NCI-H1436 treated with DMSO at 0.1 percent for 48 hours (cell line): ENCODE measurements at places on chromosomes 11 and 22.

GRCh38 chr11:35178873-35179272, 39.9 kb downstream of the CD44 start:
- no peak for DNase-seq

DNA sequence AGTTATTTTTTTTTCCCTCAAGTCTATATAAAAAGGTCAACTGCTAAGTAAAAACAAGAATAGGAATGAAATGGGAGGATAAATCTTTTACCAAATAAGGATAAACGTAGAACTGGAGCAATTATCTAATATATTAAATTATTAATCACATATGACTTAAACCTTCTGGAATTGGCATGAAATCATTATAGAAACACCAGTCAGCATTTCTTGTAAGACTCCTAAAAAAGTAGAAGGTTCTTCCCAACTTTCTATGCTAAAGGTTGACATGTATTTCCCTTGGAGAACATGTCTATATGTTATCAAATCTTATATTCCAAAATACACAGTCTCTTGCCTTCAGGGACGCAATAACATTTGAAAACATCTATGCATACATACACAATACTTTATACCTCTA, 143.2 kb downstream of the SBF2 start:
- DNase-seq, result no peak

GRCh38 chr11:118618115-118618990, 10.9 kb downstream of the PHLDB1 start:
- DNase-seq, result no peak

DNA sequence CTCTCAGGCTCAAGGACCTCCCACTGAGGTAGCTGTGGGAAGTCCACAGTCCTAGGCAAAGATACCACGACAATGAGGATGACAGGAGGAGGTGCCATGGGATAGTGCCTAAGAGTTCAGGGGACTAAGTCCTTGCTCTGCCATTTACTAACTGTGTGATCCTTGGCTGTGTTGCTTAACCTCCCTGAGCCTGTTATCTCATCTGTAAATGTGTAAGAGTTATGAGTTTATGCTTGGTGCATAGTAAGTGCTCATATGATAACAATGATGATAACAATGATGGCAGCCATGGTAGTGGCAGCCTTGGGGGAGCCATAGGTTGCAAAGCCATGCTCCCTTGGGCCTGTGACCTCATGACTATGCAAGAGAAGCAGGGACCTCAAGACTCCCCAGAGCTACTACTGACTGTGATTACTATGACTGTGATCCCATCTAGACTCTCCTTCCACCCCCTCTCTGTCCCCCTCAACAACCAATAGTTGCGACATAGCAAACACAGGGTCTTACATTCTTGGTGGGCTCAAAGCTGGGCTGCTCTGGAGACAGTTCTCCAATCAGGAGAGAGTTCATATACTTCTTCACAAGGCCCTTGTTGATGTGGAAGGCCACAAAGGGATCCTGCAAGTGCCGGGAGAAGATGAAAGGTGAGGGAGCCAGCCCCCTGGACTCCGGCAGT, 3.9 kb downstream of the FADS1 start:
- DNase-seq, result no peak

DNA sequence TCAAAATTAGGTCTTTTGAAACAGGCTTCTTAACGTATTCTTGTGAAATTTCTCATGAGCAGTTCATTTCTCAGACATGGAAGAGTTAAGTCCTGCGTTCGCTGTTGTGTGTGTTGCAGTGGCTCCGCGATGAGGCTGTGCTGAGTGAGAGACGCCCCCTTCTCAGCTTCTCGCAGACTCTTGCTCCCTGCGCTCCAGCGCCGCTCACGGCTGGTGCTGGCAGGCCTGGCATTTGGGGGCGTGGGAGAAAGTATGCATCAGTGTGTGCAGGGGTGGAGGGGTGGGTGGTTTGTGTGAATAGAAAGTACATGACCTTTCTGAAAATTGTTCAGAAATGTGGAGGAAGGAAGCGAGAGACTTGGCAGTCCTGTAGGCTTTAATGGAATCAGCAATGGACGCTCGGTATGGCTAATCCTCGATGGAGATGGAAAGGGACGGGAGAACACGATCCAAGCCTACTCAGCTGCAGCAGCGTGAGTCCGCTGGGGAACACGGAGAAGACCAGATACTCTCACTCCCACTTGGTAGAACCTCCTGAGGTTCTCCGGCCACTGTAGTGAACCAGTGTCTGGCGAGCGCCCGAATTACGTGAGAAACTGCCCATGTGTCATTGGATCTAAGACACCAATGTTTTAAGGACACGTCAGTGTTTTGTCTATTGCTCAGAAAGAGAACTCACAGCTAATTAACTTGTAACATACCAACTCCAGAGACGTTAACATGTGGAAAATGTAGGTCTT, 5.9 kb downstream of the TAB1 start:
- no peak for DNase-seq

DNA sequence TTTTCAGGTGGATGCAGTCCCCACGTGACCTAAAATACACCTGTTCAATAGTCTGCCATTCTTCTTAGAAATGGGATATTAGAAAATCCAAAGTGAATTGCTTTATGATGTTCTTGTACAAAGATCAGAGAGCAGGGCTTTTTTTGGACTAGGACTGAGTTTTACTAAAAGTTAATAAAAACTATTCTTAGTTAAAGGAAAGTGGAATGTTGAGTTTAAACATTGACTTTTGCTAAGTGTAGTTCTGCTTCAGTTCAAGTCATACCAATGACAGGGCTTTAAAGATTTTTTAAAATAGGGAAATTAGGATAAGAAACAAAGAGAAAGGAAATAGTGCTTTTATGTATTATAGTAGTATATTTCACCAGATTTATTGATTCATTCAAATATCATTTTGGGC, at the start of gene SLC22A24:
SLC22A24 (minus strand) TSS at position 101 of the 400 bp plus-strand sequence. CDS start 442 bp downstream, outside the sequence.
- DNase-seq, result no peak

GRCh38 chr11:75500742-75501141, 25.0 kb downstream of the GDPD5 start:
- no peak for DNase-seq

- DNase-seq, result no peak
These were observed 938 bp downstream of the FXYD6 start for GRCh38 chr11:117875382-117876058.

DNA sequence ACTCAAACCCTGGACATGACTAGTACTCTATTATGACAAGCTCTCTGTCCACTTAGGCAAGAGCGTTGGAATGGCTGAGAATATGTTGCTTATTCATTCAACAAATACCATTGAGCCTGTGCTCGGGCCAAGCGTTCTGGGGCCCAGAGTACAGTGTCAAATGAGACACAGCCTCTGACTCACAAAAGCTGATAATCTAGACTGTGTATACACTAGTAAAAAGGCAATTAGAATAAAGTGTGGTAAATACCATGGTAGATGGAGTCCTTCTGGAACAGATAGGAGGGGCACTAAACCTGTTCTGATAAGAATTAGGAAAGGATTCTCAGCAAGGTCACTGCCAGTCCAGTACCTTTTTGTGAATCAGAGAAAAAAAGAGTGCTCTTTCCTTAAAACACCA, 24.7 kb downstream of the KCNE3 start:
- no peak for DNase-seq

- DNase-seq, result no peak
These were observed 22.2 kb downstream of the MYBPC3 start for GRCh38 chr11:47329987-47330931.

DNA sequence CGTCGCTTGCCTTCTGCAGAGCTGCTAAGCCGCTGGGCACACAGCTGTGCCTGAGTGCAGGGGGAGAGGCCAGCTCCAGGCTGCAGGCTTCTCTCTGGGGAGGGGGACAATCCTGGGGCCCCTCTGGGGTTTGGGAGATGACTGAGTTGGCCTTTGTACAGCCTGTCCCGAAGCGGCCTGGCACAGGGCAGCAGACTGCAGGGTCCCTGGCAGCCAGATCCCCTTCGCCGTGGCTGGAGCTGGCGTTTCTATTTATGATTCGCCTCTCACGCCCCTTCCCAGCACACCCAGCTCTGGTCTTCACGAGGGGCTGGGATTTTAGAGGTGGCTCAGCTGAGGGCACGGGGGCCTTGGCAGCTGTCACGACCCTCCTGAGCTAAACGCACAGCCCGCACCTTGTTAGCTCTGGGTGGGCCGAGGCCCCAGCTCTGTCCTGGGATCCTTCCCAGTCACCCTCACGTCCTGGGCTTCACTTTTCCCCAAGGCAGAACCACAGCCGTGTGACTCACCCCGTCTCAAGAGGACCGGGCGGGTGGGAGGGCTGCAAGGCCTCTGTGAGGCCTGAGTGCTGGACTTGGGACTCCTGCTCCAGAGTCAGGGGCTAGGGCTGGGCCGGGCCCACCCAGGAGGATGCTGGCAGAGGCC, 18.4 kb downstream of the OSBPL5 start:
- no peak for DNase-seq

GRCh38 chr11:126233391-126233790, 21.8 kb downstream of the FAM118B start:
- DNase-seq, result no peak

GRCh38 chr11:15663777-15664218, 549.1 kb downstream of the INSC start:
- no peak for DNase-seq

DNA sequence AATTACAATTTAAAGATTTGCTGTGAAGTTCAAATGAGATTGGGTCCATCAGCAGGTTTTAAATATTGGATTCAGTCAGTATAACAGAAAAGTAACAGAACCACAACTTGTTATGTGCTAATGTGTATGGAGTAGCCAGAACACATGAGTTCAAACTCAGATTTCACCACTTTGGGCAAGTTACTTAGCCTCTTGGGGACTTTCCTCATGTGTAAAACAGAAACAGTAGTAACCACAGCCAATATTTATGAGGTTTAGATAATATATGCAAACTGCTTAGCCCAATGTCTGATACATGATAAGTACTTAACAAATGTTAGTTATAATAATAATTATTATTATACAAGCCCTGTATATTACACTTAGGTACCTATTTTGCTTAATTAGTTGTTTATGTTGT, 21.8 kb upstream of the SLC5A12 start:
- no peak for DNase-seq

GRCh38 chr11:72432347-72433287, 1.7 kb downstream of the CLPB start:
- DNase-seq, result no peak

DNA sequence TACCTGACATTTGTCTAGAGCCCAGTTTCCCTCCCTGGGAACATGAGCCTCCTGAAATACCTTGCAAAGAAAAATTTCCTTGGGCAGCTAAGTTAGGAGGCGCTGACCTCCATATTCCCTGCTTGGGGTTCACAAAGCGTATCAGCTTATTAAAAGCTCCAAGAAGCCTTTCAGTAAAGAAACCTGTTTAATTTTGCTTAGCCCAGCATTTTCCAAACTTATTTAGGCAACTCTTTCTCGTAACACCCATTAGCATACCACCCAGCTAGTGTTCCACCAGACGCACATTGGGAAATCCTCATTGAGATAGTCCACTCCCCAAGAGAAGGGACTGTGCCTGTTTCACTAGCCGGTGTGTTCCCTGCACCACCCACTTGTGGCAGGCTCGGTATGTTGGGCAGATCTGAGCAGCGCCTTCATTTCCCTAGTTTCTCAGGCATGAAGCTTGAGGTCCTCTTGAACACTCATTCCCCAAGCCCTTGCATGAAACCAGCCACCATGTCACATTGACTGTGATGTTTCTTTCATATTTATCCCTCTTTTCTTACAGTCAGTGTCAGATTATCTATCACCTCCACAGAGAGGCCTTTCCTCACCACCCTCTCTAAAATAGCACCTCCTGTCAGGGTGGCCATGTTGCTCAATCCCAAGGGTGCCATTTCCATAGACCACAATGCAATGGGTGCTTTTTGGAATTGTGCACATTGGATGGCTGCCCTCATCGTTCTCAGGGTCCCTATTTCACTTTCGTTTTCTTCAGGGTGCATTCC, 12.5 kb upstream of the ELF5 start:
- DNase-seq, result no peak

- no peak for DNase-seq
These were observed 27.0 kb downstream of the RBMXL2 start for GRCh38 chr11:7115780-7116179.

- no peak for DNase-seq
These were observed 12.9 kb upstream of the CASTOR1 start for GRCh38 chr22:30301995-30302809.

DNA sequence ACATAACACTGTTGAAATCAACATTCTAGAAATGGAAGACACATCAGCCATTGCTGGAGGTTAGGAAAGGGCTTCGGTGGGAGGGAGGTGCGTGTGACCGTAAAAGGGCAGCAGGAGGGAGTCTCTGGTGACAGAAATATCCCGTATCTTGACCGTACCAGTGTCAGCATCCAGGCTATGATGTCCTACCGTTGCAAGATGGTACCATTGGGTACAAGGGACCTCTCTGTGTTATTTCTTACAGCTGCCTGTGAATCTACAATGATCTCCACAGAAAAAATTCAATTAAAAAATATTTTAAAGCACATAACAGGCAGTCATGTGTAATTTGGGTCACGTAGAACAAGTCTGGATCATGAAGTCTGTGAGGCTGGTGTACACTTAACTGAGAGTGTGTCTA, 27.4 kb upstream of the SEPTIN5 start:
- no peak for DNase-seq

GRCh38 chr11:116330439-116331185, 442.2 kb downstream of the BUD13 start:
- DNase-seq, result no peak

GRCh38 chr11:68828957-68829356, 12.8 kb downstream of the CPT1A start:
- DNase-seq, result no peak

DNA sequence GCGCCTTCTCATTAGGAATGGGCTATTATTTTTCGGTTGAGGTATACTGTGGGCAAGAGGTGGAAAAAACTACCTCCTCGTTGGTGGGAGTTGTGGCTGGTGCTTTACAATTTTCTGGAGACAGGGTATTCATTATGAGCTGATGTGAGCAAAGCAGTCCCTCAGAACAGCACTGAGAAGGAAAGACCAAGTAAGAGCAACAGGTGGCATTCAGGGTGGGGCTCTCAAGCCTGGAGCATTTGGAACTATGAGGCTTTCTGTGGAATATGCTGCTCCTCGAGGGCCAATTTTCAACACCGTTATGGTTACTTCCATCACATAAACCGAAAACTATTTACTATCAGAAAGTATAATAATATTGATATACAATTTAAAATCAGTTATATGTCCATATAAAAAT, 3.7 kb downstream of the SNX19 start:
- no peak for DNase-seq
